ENCODE measurements at places on chromosomes 7 and 10.

DNA sequence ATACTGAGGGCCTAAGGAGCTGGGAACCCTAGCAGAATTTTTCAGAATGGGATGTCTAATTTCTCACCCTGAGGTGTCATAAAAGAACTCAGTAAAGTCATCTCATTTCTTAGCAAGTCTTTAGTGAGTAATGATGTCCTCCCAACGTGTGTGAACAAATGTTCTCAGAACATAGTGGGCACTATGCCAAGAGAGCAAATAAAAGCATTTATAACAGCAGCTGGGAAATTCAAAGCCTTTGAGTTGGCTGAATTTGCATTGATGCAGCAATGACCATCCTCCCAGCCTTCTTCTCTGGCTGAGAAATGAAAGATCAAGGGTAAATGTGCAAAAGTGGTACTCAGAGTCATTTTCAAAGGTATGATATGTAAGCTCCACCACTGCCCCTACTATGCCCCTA is 109.4 kb downstream of the FAM107B start:
- DNase-seq: no peak

DNA sequence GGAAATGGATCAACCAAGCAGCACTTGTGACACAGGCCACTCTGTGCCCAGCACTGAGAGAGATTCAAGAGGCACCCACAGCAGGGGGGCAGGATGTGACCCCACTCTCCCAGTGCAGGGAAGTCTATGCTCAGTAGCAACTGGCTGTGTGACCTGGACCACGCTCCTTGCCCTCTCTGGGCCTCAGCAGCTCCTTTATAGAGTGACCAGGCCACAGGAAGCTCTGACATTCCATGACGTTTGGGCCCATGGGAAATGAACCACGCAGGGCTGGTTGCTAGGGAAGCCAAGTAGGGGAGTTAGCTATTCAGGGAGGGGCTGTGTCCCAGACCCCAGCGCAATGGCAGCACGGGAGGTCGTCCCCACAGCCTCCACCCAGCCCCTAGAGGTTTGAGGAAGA is 232.6 kb downstream of the USP6NL start:
- no peak for DNase-seq

DNA sequence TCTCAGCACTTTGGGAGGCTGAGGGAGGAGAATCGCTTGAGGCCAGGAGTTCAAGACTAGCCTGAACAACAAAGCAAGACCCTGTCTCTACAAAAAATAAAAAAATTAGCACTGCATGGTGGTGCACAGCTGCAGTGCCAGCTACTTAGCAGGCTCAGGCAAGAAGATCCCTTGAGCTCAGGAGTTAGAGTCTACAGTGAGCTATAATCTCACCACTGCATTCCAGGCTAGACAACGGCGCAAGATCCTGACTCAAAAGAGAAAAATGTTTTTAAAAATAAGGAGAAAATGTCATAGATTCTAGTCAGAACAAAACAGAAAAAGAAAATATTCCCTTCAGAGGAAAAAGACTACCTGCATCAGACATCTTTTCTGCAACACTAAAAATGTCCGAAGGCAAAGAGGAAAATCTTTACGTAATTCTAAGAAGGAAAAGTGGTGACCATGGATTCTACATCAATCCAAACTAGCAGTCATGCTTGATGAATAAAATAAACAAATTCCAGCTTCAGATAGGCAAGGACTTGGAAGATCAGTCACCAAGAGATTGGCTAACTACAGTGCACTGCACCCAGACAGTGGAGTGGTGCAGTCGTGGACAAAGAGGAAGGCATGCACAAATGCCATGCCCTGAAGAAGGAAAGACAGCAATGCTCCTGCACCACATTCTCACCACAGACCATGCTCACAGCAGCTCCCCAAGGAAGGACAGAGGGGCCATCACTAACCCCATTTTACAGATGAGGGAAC is 54.3 kb downstream of the ERCC6 start:
- DNase-seq: no peak

DNA sequence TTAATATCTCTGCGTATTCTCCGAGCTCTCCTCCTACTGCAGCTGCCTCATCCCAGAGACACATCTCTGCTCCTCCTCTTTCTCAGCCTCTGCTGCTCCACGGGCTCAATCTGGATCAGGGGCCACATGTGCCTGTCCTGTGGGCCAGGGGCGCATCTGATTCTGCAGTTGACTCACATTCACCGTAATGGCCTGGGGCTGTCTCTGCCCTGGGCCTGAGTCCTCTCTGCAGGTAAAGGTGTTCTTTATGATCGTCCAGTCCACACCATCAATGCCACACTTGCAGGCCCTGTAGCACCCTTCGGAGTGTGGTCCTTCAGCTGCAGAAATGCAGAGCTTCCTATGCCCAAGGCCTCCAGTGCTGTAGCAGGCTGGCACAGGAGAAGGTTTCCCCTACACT is 154.5 kb downstream of the OAT start:
- DNase-seq: no peak

DNA sequence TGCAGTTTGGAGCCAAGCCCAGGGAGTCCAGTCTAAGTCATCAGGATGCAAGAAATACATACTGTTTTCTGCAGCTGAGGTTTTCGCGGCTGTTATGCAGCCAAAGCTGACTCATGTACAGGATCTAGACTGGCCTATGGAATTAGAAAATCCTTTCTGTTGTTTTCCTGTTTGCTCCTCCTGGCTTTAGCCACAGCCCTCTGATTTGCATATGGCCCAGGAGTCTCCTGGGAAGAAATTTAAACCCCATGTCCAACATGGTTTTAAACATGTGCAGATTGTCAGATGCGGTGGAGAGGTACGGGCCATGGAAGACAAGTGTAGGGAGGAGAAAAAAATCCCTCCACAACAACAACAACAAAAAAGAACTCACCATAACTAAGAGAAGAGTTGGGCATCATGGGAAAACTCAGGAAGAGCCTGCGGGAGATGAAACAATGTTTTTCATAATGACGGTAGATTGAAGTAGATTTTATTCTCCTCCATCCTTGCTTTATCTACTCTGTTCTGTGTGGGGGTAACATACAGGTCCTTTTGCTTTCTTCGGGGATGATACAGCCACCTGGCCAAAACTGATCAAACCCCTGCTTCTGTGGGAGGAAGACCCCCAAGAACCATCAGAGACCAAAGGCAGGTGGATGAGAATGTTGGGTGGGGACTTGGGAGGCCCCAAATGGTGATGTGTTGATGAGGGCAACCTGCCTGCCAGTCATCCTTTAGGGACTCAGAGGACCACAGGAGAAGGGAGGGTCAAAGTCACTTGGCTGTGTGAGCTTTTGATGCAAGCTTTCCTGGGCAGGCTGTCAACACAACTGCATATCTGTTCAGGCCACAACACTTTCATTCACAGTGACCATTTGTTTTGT is 29.8 kb upstream of the GNA12 start:
- DNase-seq: peak; percentile 38

GRCh38 chr10:6171881-6172695 is 30.6 kb upstream of the PFKFB3 start:
- DNase-seq: peak; percentile 100

- no peak for DNase-seq
Observed at GRCh38 chr7:29500719-29501118, 62.9 kb upstream of the PRR15 start.

DNA sequence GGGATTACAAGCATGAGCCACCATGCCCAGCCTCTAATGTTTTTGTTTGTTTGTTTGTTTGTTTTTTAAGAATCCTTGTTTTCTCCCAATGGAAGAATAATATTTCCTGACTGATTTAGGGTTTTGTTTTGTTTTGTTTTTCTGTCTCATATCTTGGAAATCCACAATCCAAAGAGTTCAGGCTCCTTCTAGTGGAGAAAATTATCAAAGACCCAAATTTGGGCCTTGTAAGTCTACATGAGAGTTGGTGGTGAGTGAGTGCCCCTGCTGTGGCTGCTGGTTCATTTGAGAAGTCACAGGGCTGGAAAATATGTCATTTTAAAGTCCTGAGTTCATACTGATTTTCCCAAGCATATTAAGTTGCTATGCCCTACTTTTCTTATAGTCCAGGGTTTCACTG is 33.5 kb upstream of the KLHL7 start:
- no peak for DNase-seq

DNA sequence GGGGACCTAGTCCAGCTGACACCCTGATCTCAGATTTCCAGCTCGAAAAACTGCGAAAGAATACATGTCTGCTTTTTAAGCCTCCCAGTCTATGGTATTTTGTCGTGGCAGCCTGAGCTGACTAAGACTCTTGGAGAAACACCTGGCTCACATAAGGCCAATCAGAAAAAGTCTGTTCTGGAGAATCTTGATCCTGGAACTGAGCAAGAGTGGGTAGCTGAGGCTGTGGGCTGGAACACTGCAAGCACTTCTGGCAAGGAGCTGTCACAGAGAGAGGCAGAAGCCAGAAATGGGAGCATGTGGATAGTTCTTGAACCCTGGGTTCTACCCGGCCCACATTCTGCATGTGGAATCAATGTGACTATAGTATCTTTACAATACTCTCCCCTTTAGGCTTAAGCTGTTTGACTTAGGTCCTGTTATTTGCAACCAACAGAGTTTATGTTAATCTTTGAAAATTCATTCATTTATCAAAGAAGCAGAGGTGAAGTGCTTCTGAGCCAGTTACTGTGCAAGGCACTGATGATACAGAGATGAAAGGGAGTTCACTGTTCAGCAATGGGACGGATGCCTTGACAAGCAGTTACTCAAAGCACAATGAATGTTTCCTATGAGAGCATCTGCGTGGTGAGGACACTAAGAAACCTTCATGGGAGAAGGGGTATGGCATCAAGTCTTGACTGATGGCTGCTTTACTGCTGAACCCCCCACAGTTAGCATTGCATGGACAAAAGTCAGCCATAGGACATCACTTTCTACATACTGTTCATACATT is 4.4 kb upstream of the C10orf90 start:
- no peak for DNase-seq

- no peak for DNase-seq
Observed at GRCh38 chr7:30382607-30383006, 96.0 kb downstream of the NOD1 start.

GRCh38 chr7:66771795-66772194 is 31.3 kb downstream of the RABGEF1 start:
- no peak for DNase-seq

- DNase-seq: peak; percentile 59
Observed at GRCh38 chr10:31630861-31631567, 297.6 kb downstream of the ARHGAP12 start.

DNA sequence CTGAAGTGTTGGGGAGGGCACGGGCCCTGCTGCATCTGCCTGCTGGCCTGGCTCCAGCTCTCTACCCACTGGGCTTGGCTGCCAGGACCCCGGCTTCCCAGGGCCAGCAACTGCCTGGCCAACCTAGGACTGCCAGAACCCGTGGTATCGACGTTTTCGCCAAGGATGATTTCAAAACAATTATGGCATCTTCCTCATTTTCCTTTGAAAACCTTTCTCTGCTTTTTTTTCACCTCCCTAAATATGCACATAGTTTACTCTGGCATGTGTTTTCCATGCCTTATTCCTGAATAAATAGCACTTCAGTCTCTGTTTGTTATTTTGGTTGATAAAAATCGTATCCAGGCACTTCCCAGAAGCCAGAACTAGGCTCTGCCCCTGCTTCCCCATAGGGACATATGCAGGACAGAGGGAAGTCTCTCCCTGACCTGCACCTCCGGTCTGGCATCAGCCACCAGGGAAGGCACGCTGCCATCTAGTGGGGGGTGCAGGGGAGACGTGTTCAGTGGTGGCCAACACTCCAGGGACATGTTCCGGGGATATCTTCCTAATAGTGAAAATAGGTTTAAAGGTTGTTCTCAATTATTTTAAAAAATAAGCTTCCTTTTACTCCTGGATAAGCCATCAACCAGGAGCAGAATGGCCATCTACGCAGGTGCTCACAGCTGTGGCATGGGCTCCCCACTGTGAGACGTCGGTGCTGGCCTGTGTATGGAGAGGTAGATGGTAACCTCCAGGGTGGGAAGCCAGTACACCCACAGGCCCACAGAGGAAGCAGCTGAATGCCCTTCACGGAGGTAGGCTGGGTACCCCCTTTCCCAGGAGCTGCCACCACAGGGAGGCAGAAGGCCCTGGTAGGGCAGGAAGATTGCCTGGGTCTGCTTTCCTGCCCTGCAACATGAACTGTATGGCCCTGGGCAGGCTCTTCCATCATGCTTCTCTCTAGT is 30.7 kb upstream of the ANTXRL start:
- peak; percentile 78 for DNase-seq

DNA sequence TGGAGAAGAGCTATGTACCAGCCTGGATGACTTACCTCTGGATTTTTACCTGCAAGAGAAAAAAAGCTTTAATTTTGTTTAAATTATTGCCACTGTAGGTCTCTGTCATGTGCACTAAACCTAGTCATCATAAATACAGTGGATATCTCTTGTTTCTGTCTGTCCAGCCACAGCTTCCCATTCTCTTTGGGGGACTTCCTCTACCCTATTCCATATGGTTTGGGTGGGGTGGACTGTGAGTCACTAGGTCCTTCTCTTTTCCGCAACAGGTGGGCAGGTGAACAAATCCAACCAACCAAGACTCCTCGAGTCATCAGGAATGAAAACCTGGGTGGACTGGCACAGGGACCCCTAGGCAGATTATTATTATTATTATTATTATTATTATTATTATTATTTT is 87.3 kb upstream of the CYTH3 start:
- DNase-seq: peak; percentile 51

DNA sequence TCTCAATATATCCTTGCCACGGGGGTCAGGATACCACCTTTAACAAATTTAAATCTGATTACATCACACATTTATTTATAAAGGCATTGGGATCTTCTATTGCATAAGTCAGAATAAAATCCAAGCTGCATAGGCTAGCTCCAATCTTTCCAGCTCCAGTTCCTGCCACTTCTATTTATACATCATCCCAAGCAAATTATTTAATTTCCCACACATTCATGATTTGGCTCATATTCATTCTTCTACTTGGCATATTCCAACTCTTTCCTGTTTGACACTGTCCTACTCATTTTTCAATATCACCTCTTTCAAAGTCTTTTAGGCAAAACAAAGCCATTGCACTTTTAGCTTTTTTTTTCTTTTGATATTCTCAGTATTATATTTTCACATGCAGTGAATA is 579.0 kb upstream of the FZD8 start:
- DNase-seq: no peak

GRCh38 chr7:1846331-1847065 is 176.4 kb downstream of the ELFN1 start:
- DNase-seq: no peak

- DNase-seq: no peak
Observed at GRCh38 chr10:30216821-30217220, 132.3 kb downstream of the MTPAP start.

DNA sequence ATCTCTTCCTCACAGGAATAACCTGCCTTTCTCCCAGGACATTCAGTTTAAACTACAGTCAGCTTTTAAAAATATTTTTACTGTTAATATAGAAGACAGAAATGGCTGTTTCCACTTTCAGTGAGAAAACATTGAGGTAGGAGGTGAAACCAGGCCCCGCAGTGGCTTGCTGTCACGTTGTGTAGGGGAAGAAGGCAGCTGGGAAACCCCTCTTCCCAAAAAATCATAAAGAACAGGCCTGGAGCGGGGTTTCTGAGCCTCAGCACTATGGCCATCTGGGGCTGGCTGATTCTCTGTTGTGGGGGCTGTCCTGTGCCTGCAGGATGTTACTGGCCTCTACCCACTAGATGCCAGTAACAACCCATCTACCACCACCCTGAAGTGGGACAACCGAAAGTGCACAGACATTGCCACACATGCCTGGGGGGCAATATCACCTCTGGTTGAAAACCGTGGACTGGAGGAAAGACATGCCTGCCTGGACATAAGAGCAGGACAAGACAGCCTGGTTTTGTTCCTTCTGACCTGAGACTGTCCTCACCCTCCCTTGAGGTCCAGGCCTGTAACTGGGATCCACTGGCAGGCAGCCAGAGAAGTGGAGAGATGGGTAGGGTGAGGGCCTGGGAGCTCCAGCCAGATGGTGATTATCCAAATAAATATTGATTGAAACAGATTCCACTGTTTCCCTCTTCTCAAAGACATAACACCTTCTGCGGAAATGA is 43.9 kb downstream of the KCNH2 start:
- no peak for DNase-seq

GRCh38 chr10:72720814-72721660 is 29.1 kb downstream of the MCU start:
- DNase-seq: no peak
